ENCODE measurements at places on chromosomes 3 and 15.
A peak's percentile ranks its signal among the peaks of the same experiment; 100 is the strongest.

- no peak overlapping the region for H3K4me3 ChIP-seq
- peaks cover 13% of the 10 kb centered on the region for H3K36me3 ChIP-seq
- no peaks in the 10 kb centered on the region for H3K4me1 ChIP-seq
- no peaks in the 10 kb centered on the region for H3K27me3 ChIP-seq
- no peak for DNase-seq
Measured at GRCh38 chr3:67516496-67516895, 137.9 kb downstream of the SUCLG2 start.

GRCh38 chr3:133042778-133043177 lies 4.6 kb downstream of the TMEM108 start:
- H3K4me1 ChIP-seq, result no peaks in the 10 kb centered on the region
- DNase-seq, result peak; percentile 8
- H3K27me3 ChIP-seq, result peaks cover 14% of the 10 kb centered on the region
- H3K36me3 ChIP-seq, result no peaks in the 10 kb centered on the region

DNA sequence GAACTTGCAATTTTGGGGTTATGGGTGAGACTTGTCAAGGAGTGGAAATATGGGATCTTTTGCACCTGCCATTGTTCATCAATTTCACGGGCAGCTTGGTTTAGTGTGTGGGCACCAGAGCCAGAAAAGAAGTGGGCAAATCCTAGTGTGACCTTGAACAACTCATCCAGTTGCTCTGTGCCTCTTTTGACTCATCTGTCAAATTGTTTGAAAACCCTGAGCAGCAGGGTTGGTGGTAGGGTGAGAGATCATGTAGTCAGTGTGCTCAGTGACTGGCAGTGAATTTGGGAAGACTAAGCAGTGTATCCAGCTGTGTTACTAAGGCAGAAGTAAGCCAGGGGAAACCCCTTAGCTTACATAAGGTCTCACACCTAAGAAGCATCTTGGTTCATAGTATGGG lies 293.0 kb upstream of the TRIM42 start:
- H3K4me1 ChIP-seq, result no peaks in the 10 kb centered on the region
- H3K27ac ChIP-seq, result no peak overlapping the region
- no peak for DNase-seq
- no peaks in the 10 kb centered on the region for H3K27me3 ChIP-seq
- H3K36me3 ChIP-seq, result no peaks in the 10 kb centered on the region
- no peak overlapping the region for H3K4me3 ChIP-seq

- no peak overlapping the region for H3K4me3 ChIP-seq
- H3K36me3 ChIP-seq, result no peaks in the 10 kb centered on the region
- peaks cover 2% of the 10 kb centered on the region for H3K4me1 ChIP-seq
- H3K27me3 ChIP-seq, result no peaks in the 10 kb centered on the region
Measured at GRCh38 chr3:162139841-162140240, 643.2 kb downstream of the OTOL1 start.

DNA sequence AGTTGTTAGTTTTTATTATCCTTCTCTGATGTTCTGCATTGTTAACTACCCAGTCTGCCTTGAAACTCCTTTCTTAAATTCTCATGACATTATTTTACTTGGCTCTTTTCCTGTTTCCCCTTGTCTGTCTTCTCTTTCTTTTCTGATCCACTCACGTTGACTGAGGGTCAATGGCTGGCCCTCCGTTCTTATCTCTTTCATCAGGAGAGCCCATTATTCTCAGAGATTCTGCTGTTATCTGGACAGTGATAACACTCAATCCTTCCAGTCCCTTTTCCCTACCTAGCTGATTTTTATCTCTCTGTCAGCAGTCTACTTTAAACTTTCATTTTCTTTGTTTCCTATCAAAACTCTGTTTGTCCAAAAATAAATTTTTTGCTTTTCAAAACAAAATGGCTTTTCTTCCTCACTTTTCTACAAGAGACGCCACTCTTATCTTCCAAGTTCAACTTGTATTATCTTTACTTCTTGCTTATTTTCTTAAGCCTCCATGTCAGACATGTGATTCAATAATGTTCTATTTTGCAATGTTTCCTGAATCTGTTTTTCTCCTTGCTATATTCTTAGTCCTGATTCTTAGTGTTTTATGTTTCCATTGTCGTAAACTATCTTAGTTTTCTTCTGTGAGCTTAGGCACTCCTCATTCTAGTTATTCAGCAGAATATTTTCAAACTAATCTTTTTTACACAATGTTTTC lies 120.2 kb downstream of the NEDD4 start:
- H3K27me3 ChIP-seq, result no peaks in the 10 kb centered on the region
- H3K36me3 ChIP-seq, result no peaks in the 10 kb centered on the region
- DNase-seq, result peak; percentile 13
- peaks cover 4% of the 10 kb centered on the region for H3K4me1 ChIP-seq
- peak overlapping the region; percentile 33 for H3K27ac ChIP-seq

DNA sequence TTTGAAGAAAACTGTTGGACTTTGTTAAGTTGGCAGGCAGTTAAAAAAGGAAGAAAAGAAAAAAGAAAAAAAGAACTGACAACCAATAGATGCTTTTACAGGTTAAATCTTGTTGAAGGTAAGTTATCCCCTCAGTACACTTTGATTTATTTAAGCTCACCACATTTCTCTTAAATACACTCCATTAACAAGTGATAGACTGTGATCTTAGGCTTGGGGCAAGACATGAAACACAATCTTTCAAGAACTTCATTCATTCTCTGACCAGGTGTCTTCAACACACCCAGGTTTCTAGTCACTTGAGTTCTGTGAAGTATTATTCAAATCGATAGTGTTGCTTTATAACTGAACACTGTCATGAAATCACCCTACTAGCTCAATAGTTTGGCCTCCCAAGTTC lies 751.9 kb downstream of the ROBO1 start:
- H3K4me3 ChIP-seq, result no peak overlapping the region
- H3K27me3 ChIP-seq, result no peaks in the 10 kb centered on the region
- DNase-seq, result no peak
- H3K36me3 ChIP-seq, result no peaks in the 10 kb centered on the region

- no peak overlapping the region for H3K4me3 ChIP-seq
- no peaks in the 10 kb centered on the region for H3K36me3 ChIP-seq
- H3K4me1 ChIP-seq, result no peaks in the 10 kb centered on the region
- H3K27ac ChIP-seq, result no peak overlapping the region
Measured at GRCh38 chr15:101369676-101370075, 74.6 kb upstream of the SNRPA1 start.
